Right atrium auricular region (tissue), 2 donors: ENCODE measurements at places on chromosomes 7 and 10.

DNA sequence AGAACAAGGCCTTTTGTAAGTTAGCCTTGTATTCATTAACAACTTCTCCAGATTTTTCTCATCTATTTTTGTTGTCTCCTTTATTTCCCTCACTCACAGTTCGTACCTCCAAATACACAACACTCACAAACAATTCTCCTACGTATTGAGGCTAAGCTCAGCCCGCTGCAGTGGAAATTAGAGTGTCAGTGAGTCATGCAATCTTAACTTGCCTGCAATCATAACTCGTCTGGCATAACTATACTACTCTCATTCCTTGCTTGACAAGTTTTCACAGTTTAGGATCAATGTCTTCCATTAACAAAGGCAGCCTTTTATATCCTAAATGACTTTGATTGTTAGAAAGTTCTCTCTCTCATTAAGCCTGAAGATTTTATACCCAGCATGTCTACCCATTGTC, 23.8 kb downstream of the TMEM196 start:
- DNase-seq: no peak

DNA sequence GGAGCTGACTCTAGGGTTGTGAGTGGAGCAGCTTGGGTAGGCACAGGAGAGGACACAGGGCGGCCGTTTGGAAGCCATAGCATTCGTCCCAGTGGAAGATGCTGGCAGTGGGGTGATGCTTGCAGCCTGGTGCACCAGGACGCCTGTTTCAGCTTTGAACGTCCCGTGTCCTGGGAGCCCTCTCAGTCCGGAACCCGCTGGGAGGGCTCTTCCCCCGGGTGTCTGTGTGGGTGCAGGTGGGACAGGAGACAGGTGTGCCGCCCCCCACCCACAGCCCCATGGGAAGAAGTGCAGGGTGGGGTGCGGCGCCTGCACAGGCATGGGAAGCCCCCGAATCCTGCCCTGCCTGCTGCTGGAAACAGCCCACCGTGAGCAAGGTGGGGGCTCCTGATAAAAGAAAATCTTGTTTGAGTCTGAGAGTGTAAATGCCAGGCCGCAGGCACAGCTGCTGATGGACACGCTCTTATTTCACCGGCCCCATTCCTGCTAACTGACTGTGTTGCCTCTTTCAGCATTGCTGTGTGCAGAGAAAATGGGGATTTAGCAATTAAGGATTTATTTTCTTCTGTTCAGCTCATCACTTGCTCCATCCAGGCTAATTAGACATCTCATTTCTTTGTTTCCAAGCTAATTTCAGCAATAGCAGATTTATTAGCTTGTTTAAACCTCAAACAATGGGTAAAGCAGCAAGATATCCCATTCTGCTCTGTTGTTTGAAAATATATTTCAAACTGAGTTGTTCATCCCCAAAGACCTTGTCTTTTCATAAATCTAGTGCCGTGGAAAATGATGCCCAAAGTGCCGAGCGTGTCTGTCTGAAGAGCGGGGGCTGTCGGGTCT, 54.9 kb upstream of the DPYSL4 start:
- no peak for DNase-seq

- DNase-seq: no peak
Observed at GRCh38 chr7:5494320-5494682, 70.7 kb upstream of the TNRC18 start.

DNA sequence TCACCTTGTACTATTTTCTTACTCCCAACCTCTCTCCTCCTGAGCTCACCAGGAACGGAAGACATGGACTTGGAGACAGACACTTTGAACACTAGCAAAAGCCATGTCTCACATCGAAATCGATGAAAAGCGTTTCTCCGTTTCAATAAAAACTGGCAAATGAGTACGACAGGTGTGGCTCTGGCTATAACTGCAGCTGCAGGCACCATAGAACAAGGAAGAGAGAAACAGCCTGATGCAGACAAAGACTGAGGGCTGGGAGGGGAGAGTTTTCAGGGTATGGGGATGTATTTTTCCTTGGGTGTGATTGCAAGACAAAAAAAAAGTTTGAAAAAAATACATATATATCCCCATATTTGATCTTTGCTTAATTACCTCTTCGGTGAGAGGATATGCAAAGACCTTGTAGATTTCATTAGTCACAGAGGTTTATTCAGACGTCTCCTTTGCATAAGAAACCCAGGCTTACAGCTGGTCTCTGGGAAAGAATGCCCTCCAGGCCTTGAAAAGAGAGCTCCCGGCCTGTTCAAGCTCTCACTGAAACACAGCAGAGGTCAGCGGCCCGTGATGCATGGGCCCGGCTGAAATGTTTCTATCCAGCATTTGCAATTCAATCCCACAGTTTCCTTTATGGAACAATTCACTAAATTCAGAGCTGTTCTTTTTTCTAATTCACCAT, 63.1 kb downstream of the TLL2 start:
- DNase-seq: no peak

- peak; percentile 68 for DNase-seq
Observed at GRCh38 chr7:106371629-106372028, 86.8 kb upstream of the NAMPT start.

DNA sequence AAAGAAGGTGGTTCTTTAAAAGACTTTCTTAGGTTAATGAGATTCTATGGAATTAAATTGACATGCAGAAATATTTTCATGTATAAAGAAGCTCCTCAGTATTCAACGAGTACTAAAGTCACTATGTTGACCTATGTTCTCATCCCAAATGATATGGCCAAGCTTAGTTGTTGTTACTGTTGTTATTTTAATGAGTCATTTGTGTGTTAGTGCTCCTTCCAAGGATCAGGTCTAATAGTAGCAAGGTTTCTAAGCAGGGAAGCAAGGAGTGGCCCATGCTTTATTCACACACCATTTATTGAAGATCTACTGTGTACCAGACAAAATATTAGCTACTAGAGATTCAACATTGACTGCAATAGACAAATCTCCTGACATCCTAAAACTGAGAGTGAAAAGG, 41.9 kb downstream of the LRRN3 start:
- DNase-seq: no peak

GRCh38 chr7:38520741-38521140, 110.4 kb downstream of the AMPH start:
- no peak for DNase-seq

GRCh38 chr7:18401757-18402156, 93.8 kb upstream of the HDAC9 start:
- no peak for DNase-seq

DNA sequence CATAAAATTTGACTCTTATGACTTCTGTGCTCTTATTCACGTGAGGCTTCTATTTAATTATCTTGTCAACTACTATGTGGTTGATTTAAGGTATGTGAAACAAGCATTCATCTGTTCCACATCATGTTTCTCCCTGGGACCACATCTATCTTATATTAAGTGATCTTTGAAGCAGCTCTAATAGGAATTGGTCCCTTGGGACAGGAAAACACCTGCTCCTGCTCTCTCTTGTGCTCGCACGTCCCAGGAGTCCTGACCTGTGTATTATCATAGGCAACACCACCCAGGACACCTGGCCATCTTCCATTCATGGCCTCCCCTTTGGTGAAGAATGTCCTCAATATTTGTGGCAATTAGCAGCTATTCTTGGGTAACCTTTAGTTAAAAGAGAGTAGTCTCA, 269.2 kb downstream of the NRG3 start:
- DNase-seq: no peak

DNA sequence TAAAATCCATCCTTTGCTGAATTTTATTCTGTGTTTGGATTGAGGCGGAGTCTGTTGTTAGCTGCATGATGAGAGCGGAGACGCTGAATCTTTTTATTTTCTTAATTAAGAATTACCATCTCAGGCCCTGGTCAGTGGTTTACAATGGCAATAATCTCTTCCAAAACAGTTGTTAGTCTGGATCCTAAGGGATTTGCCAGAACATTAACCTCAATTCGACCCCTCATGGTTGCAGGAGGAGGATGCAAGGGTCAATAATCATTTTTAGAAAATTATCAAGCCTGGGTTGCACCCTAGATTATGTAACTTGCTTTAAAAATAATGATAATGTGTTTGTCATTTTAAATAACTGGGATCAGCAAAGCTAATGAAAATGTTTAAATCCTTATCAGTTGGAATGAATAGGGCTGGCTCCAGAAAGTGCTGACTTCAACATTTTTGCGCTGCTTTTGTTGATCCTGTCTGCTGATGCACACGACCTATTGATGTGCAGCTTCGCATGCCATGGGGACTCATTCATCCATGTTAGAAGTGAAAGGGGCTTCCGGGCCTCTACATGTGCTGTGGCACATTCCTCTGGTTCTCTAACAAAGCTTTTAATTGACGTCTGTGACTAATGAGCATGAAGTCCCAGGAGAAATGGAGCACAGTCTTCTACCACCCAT, 80.7 kb upstream of the KIAA1217 start:
- DNase-seq: no peak

GRCh38 chr7:22894546-22894945, 71.9 kb upstream of the TOMM7 start:
- DNase-seq: no peak

GRCh38 chr10:93461807-93462178, 20.3 kb downstream of the MYOF start:
- DNase-seq: no peak

GRCh38 chr7:146136357-146136875, 19.8 kb downstream of the CNTNAP2 start:
- no peak for DNase-seq

GRCh38 chr7:155844526-155844925, 32.3 kb upstream of the SHH start:
- DNase-seq: no peak

GRCh38 chr7:1156782-1157535, 3.0 kb downstream of the ZFAND2A start:
- DNase-seq: no peak

GRCh38 chr10:128050936-128051335, 75.3 kb downstream of the MKI67 start:
- DNase-seq: no peak

- DNase-seq: no peak
Observed at GRCh38 chr7:149455175-149455950, 5.5 kb downstream of the ZNF777 start.

DNA sequence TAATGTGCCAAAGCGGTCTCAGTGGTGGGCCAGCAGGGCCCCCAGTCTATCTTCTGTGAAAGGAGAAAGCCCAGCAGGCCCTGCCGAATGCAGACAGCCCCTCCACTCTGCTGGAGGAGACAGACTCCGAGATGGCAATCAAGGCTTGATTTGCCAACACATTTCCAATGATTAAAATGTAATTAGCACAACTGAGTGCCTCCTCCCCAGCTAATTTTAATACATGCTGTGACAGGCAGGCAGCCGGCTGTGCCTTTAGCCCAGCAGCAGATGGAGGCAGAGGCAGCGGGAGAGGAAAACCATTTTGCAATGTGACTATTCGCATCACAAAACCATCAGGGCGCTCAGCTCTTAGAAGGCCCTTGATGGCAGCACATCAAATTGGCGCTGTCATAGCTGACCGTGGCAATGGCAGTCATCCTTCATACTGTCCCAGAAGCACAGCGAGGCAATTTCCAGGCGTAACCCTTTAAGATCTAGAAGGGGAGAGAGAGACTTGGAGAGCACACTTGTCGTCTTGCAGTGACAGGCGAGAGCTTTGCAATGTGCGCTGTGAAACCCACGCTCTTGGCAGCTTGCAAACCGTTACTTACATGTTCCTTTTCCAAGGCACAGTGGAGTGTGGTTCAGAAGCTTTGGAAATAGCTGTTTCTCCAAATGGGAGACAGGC, 714.8 kb upstream of the GALNT17 start:
- DNase-seq: no peak
